ENCODE measurements at places on chromosomes 6 and 20. TPM values are rescaled to one million over a fixed set of nuclear protein-coding genes. Genes with fewer than 3 reads are reported as not detected.

Gene POU3F2
- polyA plus RNA-seq: not detected

DNA sequence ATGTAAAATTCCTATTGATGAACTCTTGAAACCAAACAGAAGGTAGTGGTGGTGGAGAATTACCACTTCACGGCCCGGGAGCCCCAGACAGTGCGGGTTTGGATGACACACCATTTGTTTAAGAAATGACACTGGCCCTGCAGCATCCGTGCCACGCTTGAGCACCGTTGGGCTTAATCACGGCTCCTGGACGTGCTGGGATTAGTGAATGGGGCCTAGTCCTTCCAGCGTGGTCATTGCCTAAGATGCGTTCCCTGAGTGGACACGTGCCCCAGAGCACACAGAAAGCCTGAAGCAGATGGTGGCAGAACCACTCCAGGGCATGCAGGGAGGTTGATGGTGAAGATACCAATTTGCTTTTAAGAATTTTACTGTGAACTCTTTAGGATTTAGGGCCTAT, 14.5 kb downstream of the STX16 start:
- no peak for DNase-seq

Gene ADGRF5
- polyA plus RNA-seq: 0.11 TPM

DNA sequence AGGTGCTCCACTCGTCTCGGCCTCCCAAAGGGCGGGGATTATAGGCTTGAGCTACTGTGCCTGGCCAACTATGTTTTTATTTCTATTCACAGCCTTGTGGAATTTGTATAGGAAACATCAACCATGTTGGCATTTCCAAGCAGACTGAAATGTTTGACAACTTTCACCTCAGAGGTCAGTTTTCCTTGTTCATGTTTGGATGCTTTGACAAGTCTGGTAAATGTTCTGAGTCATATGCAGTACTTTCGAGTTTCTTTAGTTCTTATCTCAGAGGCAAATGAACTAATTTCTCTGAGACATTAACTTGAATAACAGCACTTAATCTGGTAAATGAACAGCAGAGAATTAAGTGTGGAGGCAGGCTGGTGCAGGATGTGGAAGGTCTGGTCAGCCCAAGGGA, 373.4 kb upstream of the SYNCRIP start:
- no peak for DNase-seq

Gene TXLNB
- polyA plus RNA-seq: 0.36 TPM

Gene BTNL2
- not detected for polyA plus RNA-seq

DNA sequence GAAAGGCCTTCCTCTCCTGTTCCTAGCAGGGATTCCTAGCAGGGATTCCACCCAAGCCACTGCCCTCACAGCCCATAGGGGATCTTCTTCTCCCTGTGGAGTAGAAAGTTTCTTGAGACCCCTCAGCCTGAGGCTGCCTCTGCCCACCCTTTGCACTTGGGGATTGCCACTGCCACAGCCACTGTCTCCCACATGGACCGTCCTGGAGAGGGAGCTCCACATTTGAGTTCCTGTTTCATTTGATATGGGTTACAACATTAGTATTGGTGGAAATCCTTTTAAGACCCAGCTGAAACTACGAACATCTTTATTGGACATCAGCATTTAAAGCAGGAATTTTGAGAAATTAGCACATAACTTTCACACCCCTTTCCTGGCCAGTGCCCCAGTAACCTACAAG, 25.6 kb downstream of the HLA-G start:
- DNase-seq: no peak

GRCh38 chr20:37973059-37973910, 60.0 kb downstream of the TTI1 start:
- DNase-seq: no peak

Gene MAP7
- polyA plus RNA-seq: 0.34 TPM

DNA sequence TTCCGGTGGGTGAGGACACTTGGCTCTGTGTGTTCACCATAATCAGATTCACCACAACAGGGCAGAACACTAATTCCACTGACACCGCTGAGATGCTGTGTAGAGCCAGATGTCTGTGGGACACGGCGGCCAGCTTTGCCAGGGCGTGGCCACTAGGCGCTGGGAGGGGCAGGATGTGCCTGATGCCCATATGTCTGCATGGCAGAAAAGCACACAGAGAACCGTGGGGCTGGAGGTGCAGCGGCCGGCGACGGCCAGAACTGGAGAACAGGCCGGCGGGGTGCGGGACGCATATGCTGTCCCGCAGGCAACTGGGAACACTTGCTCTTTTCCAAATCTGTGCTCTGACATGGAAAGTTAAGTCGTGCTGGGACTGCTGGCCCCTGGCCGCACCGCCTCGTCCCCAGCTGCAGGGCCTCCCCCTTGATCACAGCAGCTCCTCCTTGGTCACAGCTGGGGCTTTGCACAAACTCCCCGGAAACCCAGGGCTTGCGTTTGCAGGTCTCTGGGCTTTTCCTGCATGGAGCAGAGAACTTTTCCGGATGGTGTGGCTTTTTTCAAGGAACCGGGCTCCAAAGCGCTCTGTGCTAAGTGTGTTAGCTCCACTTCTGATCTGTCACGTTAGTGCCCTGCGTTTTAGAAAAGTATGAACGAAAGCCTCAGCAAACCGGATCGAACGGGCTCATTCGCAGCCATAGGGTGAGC, 31.1 kb downstream of the NTSR1 start:
- DNase-seq: no peak

DNA sequence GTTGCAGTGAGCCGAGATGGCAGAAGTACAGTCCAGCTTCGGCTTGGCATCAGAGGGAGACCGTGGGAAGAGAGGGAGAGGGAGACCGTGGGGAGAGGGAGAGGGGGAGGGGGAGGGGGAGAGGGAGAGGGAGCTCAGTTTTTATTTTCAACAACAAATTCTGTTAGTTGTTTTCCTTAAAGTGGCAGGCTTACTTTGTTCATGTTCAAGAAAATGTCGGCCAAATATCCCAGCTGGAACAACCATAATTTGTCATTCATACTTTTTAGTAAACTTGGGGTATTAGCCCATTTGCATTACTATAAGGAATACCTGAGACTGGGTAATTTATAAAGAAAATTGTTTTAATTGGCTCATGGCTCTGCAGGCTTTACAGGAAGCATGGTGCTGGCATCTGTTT, 2.5 kb upstream of the TULP4 start:
- no peak for DNase-seq

Gene OR2H1
- not detected for polyA plus RNA-seq

DNA sequence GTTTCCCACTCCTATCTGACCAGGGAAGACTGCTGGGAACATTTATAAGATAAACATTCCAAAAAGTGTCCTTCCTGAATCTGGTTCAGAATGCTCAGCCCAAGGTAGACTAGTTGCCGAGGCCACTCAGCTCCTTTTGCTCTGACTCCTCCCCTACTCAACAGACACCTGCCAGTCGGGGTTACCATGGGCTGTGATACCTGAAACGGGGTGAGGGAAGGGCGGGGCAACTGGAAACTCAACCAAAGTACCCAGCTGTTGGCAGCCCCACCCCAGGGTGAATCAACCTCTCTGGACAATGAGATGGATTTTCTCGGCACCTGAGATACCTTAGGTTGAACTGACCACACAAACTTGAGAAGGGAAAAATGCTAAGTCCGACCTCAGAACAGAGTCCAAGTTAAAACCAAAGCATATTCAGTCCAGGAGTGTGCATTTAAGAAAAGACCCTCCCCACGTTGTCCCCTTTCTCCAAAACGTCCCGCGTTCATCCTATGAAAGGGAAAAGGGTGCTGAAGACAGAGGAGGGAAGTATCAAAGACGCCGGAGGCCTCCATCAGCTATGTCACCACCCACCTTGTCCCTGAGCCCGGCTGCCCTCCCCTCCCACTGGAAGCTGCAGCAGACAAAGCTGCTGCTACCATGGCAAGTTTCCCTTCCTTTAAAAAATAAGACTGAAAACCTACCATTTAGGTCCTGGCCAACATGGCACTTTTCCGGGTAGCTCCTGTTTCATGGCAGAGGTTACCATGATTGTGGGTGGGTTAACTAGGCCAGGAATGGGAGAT, 100.1 kb downstream of the SLC23A2 start:
- DNase-seq: no peak

- DNase-seq: no peak
Measured at GRCh38 chr20:6819599-6819998, 52.1 kb downstream of the BMP2 start.

DNA sequence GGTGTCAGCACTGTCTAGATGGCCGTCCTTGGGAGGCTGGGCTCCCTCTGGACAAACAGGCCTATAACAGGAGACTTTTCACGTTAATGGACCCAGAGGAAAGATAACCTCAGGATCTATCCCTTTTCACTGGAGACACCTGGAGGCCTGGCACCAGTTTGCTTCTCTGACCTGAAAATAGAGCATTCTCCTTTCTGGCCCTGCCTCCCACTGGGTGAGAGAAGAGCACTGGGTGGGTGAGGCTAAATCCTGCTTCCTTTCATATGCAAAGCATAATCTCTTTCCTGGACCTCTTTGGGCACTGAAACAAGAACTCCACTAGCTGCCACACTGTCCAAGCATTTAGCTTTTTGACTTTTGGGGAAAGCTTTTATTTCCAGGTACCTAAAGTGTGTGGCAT, 78.3 kb downstream of the FOXO3 start:
- DNase-seq: no peak

DNA sequence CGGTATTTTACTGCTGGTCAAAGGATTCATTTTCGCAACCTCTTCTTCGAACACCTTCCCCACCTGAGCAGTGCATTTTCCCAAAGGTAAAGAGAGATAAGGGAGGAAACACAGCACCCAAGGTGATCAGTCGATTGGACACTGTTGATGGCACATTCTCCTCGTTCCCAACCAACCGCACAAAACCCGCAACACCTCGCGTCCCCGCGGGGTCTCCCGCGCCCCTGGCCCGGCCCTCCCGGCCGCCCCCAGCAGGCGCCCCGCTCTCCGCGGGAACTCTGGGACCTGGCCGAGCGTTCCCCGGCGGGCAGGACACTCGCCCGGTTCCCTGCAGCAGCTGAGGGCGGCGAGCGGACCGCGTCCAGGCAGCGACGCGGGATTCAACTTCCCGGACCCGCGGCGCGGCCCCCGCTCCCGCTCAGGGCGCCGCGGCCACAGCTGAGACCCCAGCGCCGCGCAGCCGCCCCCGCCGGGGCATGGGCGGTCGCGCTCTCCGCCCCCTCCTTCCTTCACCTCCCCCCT, 506 bp downstream of the RGS17 start:
- DNase-seq: peak; percentile 7

DNA sequence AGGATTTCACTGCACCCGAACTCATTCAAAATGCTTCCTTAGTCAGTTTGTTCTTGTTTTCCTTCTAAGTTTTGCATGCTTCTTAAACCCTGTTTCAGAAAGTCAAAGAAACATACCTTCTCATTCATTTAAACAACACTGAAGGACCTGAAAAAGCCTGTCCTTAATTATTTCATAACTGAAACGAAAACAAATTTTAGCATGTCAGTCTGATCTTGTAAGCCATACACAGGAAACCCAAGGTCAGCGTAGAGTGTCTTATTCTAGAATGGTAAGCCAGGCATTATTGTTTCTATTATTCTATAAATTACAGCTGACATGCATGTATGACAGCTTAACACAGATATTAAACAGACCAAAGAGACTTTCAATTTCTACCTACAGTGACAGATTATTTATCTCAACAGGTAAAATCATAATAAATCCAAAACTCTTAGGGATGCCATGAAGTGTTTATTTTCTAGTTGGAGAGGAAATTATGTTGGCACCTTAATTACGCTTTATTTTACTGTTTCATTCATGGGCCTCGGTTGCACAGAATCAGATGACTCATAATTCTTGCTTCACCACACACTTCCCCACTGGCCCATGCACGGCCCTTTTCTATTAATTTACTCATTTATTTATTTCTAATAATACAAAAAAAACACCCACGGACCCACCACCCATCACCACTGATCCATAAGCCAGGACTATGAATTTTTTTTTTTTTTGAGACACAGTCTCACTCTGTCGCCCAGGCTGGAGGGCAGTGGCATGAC, 39.3 kb upstream of the DUSP22 start:
- no peak for DNase-seq

Gene MAS1
- not detected for polyA plus RNA-seq

DNA sequence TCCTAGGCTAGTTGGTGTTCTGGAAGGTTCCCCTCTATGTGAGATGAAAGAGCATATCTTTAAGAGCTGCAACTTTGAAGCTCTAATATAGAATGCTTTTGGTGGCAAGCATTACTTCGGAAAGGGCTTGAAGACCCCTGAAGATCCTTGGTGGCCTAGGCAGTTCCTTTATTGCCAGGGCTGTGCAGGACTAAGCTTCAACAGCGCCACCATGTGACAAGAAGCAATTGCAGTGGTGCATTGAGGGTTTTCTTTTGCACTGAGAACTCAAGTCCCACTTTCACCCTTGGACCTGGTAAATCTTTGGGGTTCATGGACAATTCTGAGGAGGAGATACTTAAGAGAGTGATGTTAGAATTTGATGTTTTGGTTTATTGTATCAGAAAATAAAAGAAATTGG, 237.4 kb upstream of the GMDS start:
- no peak for DNase-seq

All from fibroblast of lung (primary cell).